ENCODE measurements at places on chromosomes 7 and 10.

GRCh38 chr7:23712368-23713284 is 2.6 kb downstream of the STK31 start:
- no peak for DNase-seq

GRCh38 chr10:92180399-92180798 is 110.5 kb downstream of the CPEB3 start:
- no peak for DNase-seq

- DNase-seq: no peak
These were observed 1.6 kb downstream of the CHN2 start for GRCh38 chr7:29196191-29196590.

- no peak for DNase-seq
These were observed 38.4 kb downstream of the SYPL1 start for GRCh38 chr7:106073701-106074100.

GRCh38 chr10:11164803-11165590 is 147.3 kb downstream of the CELF2 start:
- peak; percentile 58 for DNase-seq

DNA sequence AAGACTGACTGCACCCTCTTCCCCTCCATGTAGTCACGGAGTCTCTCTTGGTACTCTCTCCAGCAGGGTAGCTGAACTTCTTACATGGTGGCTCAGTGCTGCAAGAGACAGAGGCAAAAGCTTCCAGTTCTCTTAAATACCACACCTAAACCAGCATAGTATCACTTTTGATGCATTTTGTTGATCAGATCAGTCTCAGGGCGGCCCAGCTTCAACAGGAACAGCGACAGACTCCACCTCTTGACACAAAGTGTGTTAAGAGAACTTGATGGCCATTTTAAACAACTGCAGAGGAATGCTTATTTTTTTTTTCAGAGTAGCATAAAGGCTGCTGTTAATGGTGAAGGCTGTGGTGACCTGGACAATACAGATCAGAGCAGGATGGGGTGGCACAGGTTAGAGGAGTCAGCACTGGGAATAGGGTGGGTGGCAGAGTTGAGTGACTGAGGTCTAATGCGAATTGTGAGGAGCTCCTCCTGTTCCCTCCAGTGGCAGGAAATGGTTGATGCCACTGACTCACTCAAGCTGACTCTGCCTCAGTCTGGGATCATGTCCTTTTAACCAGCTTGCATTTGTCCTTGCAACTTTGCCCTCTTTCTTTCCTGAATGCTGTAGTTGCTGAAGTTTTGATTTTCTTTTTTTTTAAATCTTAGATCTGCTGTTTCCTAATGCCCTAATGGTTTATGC is 17.3 kb downstream of the MGAM start:
- no peak for DNase-seq

GRCh38 chr7:35785250-35785649 is 15.6 kb upstream of the SEPTIN7 start:
- DNase-seq: no peak

DNA sequence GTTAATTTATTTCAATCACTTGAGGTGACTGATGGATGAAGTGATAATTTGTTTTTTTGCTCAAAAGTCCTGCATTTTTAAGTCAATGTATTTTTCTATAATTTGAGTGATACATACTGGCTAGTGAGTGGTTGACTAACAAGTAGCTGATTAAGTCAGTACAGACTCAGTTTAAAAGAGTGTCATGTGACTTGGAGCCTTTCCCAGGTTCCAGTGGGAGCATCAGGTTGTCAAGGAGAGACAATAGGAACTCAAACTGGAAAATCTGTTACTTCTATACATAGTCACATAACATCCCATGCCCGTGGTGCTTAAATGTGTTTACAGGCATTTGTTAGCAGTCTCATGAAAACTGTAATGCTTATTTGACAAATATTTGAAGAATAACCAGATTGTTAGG is 154.7 kb downstream of the ANK3 start:
- DNase-seq: no peak

- no peak for DNase-seq
These were observed 38.0 kb downstream of the MARCHF5 start for GRCh38 chr10:92328993-92329392.

GRCh38 chr7:27774717-27775328 is 34.9 kb downstream of the TAX1BP1 start:
- DNase-seq: no peak

GRCh38 chr7:42189535-42189934 is 47.5 kb downstream of the GLI3 start:
- no peak for DNase-seq

DNA sequence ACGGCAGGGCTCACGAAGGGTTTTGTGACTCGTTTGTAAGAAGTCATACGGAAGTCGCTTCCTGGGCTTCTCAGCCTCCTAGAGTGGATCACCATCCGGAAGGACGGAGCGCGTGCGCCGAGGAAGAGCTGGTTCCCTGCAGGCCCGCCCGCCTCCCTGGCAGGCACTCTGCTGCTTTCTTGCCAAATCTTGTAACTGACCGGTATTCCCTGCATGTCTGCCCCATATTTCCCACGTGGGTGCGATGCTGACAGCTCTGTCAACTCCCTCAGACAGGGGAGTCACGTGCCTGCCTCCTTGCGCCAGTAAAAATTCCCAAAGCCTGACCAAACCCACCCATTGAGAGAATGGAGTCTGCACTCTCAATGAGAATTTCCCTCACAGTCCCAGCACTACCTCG is 12.7 kb downstream of the SHH start:
- no peak for DNase-seq

DNA sequence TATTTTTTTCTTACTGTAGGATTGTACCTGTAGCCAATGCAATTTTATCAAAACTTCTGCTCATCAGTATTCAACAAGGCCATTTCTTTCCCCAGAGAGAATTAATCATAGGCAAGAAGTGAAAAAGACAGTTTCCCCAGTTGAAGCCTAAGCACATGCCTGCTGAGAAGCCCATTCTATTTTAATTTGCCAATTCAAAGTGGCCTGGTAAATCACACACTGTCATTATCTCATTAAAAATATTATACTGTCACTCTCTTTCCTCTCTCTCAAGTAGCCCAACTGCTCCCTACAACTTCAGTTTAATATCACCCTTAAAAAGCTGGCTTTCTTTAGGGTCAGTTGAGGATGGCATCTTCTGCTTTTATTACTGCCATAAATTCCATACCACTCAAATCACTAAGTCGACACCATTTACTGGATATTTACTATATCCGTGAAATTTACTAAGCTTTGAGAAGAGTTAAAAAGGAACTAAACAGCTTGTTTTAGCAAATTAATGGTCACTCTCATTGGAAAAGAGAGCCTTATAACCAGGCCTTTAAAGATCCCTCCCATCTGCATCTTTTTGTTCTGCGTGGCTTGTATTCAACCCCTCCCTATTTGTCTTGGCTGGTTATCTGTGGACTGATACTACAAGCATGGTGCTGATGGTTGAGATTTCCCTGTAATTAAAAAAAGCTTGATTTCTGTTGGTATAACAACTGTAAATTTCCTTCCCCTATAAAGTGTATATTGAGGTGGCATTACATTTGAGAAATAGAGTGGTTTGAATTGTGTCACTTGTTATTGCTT is 30.6 kb downstream of the COL28A1 start:
- DNase-seq: no peak

GRCh38 chr10:52586710-52587109 is 185.9 kb downstream of the MBL2 start:
- DNase-seq: no peak

GRCh38 chr7:22791204-22792158 is 31.2 kb downstream of the TOMM7 start:
- no peak for DNase-seq

- no peak for DNase-seq
These were observed 130.0 kb upstream of the EEPD1 start for GRCh38 chr7:36023033-36023560.

- DNase-seq: no peak
These were observed 10.8 kb upstream of the ZNRF2 start for GRCh38 chr7:30273552-30273951.

DNA sequence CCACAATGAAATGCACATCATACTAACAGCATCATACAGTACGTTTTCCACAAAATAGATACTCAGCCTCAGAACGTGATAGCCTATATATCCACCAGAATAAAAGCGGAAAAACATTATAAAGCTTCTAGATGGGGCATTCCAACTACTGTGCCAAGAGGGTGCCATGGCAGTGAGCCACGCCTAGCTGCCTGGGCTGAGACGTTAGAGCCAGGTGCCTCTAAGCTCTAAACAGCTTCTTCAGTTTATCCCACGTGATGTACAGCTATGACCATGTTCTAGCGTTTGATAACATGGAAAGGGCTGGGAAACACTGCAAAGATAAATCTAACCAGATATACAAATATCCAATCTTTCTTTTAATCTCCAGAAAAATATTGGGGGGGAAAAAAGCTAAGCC is 17.8 kb downstream of the USP6NL start:
- DNase-seq: no peak

DNA sequence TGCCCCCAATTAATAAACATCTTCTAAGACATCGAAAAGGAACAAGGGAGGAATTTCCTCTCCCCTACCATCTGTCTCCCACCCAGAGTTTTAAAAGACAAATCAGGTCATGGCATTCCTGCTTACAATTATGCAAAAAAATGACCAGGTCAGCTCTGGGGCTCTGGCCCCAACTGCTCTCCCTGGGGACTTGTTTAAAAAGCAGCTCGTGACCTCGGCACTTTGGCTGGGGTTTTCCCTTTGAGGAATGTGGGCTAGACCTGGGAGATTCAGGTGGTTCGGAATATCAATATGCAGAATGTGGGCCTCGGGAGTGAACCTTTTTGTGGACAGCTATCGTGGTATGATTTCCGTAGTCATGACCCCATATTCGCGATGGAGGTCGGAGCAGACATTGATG is 648 bp upstream of the RADIL start:
- no peak for DNase-seq

GRCh38 chr10:123640016-123640535 is 26.1 kb upstream of the GPR26 start:
- DNase-seq: no peak

DNA sequence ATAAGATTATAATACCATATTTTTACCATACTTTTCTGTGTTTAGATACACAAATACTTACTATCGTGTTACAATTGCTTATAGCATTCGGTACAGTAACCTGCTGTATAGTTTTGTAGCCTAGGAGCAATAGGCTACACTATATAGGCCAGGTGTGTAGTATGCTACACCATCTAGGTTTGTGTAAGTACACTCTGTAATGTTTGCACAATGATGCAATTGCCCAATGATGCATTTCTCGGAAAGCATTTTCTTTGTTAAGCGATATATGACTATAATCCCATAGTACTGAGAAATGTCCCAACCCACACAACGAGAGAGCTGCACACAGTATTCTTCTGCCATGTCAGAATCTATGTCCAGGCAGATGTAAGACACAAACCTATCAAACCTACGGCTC is 160.0 kb downstream of the NEBL start:
- no peak for DNase-seq

DNA sequence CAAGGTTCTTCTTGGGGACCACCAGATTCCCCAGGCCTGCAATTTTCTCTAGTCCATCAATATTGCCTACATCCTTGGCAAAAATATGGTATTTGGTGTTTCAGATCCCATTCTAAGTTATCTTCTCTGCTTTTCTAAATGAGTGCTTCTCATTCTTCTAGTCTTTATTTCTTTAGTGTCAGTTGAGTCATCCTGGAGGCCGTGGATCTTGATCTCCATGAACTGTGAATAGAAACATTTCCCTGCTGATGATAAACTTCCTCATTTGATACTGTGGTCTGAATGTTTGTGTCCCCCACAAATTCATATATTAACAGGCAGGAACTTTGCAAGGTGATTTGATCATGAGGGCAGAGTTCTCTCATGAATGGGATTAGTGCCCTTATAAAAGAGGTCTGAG is 779.3 kb downstream of the INHBA start:
- no peak for DNase-seq

DNA sequence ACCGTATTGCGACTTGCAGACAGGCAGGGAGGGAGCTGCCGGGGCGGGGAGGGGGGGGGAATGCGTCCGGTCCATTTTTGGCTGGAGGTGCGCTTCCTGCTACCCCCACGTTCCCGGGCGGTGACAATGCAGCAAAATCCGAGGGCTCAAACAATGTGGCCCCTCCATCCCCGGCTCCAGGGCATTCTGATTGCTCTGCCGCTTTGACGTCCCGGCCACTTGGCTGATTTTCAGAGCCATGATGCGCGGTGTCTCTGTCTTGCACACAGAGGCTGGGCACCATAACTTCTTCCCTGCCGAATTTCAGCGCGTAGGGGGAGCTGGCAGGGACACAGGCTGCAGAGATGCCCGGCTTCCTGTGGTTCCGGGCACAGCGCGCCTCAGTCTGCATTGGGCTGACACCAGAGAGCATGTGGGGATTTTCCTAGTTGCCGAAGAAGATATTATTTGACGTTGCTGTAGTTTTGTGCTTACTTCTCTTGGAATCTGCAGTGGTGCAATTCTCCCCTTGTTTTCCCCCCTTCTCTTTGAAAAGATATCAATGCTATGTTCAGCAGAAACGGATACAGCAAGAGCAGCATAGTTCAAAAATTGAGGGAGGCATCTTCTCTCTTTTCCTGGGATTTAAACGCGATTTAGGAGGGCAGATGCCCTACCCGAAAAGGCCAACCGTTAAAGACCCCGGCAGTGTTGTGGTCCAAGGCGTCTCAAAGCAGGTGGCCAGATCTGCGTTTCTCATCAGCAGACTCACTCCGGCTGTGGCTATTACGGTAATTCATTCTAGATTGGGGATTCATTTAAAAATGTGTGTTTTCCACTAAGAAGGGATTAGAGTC is 1.4 kb downstream of the HECW1 start:
- no peak for DNase-seq

GRCh38 chr10:102413053-102413705 is 5.4 kb downstream of the PSD start:
- DNase-seq: no peak

GRCh38 chr10:129719415-129719739 is 244.7 kb downstream of the EBF3 start:
- DNase-seq: no peak

DNA sequence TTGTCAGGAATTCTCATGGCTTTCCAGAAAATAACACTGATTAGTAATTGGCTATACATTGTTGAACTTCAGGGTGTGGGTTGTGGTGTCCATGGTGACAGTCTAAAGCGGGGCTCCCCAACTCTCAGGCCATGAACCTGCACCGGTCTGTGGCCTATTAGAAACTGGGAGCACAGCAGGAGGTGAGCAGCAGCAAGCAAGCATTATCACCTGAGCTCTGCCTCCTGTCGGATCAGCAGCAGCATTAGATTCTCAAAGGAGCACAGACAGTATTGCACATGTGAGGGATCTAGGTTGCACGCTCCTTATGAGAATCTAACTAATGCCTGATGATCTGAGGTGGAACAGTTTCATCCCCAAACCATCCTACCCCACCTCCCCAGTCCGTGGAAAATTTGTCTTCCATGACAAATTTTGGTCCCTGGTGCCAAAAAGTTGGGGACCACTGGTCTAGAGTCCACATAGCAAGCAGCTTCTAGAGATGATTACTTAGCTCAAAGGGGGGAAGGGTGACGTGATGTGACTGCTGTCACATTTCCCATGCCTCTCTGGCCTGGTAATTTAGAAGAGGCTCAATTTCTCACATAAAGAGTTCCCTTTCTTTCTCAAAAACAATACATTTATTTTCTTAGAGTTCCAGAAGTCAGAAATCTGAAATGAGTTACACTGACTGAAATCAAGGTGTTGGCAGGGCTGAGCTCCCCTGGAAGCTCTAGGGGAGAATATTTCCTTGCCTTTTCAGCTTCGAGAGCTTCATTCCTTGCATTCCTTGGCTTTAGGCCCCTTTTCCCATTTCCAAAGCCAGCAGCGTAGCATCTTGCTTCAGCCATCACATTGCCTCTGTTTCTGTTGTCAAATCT is 17.6 kb upstream of the FAM221A start:
- DNase-seq: no peak
